Frontal cortex (tissue), 4 donors: ENCODE measurements at places on chromosomes 6 and 20.

DNA sequence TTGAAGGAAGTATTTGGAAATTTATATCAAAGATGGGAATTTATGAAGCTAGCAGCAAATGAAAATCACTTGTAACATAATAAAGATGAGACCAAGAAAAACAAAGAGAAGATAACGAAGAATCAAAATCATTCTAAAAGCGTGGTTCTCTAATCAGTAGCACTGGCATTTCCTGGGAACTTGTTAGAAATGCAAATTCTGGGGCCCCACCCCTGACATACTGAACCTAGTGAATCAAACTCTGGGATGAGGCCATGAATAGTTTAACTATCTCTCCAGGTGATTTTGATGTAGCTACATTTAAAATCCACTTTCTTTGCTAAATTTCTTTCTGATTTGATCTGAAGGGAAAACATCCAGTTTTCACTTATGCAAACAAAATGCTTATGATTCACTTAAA lies 1075.6 kb downstream of the HACE1 start:
- DNase-seq, result no peak

GRCh38 chr6:165417278-165417865 lies 108.0 kb upstream of the C6orf118 start:
- DNase-seq, result no peak

DNA sequence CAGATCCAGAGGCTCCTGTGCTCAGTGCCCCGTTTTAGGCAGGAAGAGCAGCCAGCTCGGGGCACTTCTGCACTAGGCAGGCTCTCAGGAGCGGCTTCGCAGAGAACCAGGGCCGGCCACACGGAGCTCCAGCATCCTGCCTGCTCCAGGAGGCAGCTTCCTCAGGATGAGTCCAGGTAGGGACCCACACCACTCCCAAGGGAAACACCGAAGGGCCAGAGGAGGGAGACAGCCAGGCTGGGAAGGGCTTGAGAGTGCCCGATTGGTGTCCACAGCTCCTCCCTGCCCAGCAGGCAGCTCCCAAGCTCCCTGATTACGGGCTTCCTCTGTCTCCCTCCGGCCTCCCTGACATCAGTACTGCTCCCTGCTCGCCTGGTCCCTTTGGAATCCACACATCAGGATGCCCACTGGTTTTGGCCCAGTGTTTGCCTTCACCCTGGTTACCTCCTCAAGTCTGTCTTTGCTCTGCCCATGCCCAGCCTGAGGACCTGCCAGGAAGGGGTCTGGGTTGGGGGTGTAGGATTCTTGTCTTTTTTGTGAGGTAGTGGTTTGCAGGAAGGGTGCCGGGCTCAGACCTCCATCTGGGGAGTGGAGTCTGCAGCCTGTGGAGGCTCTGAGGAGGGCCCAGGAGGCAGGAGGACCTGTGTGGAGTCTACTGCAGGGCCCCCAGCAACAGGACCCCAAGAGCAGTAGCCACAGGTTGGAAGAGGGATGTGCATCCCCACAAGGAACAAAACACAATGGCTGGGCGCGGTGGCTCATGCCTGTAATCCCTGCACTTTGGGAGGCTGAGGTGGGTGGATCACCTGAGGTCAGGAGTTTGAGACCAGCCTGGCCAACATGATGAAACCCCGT lies 11.2 kb upstream of the PYGB start:
- no peak for DNase-seq

DNA sequence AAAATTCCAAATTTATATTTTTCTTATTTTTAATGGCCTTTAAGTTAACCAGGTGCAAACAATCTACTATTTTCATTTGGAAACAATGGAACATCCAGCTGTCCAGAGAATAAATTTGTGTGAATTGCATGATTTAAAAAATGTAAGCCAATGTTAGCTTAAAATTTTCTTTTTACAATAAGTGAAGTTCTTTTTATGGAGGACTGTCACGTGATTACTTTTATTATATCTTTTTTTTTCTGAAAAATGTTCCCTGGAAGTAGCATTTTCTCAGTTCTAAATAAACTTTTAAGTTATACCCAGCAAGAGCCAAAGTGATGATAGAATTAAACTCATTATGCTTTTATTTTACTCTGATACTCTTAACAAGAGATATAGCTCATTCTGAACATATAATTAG lies 267.7 kb upstream of the SLC35B3 start:
- DNase-seq, result no peak

GRCh38 chr20:53872081-53872541 lies 198.3 kb downstream of the BCAS1 start:
- DNase-seq, result no peak

DNA sequence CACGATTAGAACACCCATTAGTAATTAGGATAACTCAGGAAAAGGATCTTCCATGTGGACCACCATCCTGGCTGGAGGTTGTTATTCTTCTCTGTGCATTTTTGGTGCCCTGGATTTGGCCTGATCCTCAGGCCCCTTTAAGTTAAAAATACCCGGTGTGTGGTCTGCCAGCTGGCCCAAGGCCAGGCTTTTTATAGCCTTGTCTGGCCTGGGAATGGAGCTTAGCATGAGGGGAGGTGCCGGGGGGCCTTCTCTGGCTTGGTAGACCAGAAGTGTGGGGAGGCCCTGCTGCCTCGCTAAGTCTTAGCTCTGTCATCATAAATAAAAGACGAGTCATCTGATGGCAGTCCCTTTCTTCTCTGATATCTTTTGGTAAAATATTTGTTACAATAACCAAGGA lies 71.4 kb downstream of the ARID1B start:
- DNase-seq, result no peak

DNA sequence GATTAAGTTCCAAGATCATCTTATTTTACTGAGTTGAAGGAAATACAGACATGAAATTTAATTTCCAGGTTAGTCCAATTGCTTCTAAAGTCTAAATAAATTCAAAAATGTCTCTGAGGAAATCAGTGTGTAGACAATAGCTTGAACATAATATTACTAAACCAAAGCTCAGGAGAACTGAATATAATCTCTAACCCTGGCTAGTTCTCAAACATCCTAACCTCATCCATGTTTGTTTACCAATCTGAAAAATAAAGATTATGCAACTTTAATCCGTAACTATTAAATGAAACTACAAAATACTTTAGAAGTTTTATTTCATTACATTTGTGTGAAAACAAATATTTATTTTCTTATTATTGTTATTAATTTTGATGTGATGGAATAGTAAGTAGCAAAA lies 387.2 kb downstream of the TBC1D32 start:
- DNase-seq, result no peak

DNA sequence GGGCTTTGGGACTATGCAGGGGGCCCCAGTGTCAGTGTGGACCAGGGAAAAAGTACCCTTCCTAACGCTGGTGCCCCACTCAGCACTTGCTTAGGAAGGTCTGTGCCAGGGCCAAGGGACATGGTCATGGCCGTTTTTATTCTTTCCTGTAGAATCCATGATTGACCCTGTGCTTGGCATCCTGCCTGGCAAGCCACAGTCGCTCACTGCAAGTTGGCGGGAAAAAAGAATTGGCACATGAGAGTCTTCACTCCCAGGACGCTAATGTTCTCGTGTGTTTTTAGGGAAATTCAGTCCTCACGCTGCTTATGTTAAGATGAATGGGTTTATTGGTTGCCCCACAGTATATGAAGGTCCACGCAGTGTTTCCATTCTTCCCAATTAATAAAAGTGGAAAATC lies 253.4 kb downstream of the CDH4 start:
- DNase-seq, result no peak
